ENCODE measurements at places on chromosomes 7 and 10.

- no peak for DNase-seq
These were observed 271.2 kb downstream of the MAGI2 start for GRCh38 chr7:79182283-79182682.

DNA sequence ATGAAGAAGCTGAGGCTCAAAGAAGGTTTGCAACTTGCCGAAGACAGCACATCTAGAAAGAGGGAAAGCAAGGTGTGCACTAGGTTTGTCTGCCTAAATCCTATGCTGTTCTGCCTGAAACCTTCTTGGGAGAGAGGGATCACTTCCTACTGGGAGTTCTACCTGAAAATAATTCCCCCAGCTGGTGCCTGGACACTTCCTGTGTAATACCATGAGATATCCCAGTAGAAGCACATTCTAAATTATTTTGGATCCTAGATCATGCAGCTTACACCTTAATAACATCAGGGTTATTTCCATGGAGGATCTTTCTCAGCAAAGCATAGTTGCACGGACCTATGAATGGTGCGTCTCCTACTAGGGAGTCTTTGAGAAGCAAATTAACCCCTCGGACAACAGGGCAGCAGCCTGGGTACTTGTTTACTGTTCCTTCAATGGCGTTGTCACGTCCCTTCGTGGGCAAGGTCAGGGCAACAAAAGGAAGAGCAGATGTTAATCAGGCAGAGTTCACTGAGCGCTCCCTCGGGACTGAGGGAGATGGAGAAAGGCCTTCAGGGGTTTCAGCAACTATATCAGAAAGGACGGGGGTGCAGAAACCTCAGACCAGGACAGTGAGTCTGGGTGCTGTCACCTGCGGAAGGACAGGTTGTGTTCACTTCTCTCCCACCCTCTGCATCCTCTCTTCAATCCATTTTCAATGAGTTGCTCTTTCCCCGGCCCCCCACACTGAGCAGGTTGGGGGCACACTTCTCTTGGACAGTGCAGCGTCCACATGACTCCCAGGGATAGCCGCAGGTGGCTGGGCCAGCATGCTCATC lies 44.0 kb downstream of the OAT start:
- DNase-seq = no peak

GRCh38 chr10:113924186-113924585 lies 69.7 kb downstream of the NHLRC2 start:
- no peak for DNase-seq

DNA sequence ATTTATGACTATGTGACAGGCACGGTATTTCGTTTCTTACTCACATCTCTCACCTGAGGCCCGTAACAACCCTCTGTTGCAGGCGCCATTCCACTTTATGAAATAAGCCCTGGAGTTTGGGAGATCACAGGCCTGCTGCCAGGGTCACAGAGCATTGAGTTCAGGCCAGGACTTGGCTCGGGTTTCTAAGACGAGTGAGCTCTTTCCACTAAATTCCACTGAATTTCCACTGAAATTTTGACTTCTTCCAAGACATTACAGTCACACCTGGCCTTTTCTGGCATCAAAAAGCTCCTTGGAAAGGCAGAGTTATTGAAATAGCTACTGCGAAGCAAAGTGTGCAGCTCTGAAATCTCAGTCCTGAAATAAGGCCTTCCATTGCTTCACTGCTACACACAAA lies 282.8 kb upstream of the MGMT start:
- no peak for DNase-seq

DNA sequence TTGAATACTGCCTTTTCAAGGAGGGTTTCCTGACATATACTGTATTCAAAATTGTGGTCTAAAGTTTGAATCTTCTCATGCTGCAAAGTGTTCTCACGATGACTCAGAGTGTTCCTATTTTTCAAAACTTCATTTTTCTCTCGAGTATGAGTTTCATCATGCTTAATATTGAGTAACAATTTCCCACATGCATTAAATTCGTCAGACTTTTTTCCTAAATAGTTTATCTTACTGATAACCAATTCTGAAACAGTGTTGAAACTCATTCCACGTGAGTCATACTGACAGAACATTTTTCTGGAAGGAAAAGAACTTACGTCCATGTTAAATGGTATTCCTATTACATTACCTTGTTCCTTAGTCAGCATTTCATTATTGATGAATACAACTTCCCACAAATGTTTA lies 44.1 kb downstream of the ZNF33B start:
- no peak for DNase-seq

GRCh38 chr7:41825927-41826480 lies 123.1 kb upstream of the INHBA start:
- DNase-seq = no peak

GRCh38 chr7:14626076-14626475 lies 276.5 kb downstream of the DGKB start:
- DNase-seq = no peak

Data from CD4-positive, alpha-beta T cell (primary cell).